Amniotic epithelial cell (primary cell): ENCODE measurements at places on chromosomes 13 and 19.
A peak's percentile ranks its signal among the peaks of the same experiment; 100 is the strongest.

- no peak for DNase-seq
These were observed 5.2 kb upstream of the ZNF836 start for GRCh38 chr19:52176574-52176973.

- no peak for DNase-seq
These were observed 107.6 kb downstream of the SLC25A15 start for GRCh38 chr13:40897053-40897452.

DNA sequence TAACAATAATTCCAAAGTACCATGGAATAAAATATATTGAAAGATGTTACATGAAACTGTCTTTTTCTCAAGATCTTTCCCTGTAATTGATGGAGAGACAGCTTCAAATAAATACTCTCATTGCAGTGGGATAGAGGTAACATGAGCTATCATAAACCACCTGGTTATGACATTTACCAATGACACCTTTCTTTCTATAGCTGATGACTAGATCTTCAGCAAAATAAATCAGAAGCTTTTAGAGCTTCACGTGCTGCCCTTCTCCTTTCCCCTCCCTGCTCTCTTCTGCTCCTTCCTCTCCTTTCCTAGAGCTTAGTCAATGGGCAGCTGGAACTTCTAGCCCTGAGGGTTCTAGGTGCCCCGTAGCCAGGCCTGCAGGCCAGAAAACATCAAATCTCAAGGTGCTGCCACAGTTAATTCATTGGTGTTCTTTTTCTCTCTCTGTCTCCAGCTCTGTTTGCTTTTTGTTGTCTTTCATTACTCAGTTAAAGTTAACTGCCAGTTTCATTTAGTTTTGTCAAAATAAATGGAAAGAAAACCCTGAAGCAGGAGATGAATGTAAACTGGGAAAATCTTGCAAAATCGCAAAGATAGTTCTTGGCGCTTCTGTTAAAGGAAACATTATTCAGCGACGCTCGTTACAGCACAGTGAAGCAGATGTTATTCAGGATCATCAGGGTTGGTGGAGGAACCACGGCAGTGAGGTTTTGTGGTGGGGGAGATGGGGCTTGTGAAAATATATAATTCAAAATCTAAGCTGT is 8.3 kb upstream of the METTL21C start:
- peak; percentile 44 for DNase-seq

GRCh38 chr19:18233224-18233825 is 7.1 kb upstream of the PDE4C start:
- DNase-seq: peak; percentile 40

GRCh38 chr19:35459414-35460082 is 11.5 kb downstream of the FFAR2 start:
- no peak for DNase-seq

GRCh38 chr19:13150931-13151604 is 857 bp downstream of the IER2 start:
- DNase-seq: no peak

DNA sequence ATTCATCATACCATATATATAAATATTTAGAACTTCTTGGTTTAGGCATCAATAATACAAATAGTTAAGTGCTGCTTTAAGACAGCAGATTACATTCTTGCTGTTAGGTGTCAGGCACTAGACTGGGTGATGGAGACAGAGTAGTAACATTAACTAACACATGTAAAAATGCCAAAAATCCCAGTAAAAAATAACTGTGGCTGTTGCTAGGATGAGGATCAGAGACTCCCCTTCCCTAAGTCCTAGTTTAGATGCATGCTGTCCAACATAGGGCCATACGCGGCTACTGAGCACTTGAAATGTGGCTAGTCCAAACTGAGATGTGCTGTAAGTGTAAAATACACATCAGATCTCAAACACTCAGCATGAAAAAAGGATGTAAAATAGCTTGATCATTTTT is 94.7 kb downstream of the CDADC1 start:
- no peak for DNase-seq

- DNase-seq: no peak
These were observed 301.7 kb downstream of the HS6ST3 start for GRCh38 chr13:96391606-96392005.

- DNase-seq: no peak
These were observed 1138.8 kb upstream of the PCDH9 start for GRCh38 chr13:68368922-68369321.

DNA sequence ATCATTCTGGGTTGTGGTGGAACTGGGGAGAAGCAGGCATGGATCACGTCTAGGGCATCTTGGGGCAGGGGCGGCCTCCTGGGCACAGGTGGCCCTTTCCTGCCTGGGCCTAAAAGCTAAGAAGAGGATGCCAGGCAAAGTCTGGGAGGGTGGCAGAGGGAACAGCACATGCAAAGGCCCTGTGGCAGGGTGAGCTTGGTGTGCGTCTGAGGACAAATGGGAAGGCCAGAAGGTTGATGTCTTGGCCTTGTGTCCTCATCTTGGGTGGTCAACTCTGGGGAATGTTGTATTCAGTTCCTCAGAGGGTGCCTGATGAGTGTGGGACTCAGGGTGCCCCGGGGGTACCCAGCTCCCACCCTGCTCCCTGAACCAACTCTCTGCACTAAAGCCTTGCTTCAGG is 5.4 kb upstream of the PLK5 start:
- DNase-seq: no peak

DNA sequence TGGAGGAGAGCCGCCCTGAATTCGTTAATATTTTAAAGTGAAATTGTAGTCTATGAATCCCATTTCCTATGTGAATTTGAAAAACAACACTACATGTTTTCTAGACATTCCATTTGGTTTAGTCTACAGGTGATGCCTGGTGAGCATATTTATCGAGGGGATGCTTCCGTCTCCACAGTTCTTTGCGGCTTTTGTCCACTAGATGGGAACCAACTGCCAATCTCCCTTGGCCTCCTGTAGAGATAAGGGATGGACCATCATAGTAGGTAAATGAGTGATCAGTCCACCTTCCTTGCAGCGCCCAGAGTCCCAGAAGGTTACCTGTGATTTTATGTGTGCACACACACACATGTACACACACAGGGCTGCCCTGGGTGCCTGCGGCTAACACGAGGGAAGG is 289.8 kb upstream of the SOX21 start:
- peak; percentile 3 for DNase-seq
